ENCODE measurements at places on chromosomes 5 and 9.

DNA sequence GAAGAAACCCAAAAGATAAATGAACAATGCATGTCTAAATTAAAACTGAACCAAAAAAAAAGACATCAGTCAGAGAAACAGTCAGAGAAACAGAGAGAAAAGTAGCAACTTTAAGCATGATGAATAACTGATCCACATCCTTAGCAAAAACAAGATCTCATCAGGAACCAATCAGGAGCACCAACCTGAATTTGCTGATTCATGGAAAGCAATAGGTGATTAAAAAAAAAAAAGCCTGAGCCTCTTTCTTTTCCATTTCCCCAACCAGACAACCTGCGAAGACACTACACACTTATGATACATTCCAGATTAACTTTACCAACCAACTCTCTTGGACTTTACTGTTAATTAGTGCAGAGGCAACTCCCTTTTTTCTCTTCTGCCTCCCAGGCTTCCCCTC lies 112.7 kb upstream of the TAS2R1 start:
- no peak for DNase-seq

GRCh38 chr9:97900103-97900737 lies 22.1 kb downstream of the TRMO start:
- DNase-seq, result peak; percentile 4

DNA sequence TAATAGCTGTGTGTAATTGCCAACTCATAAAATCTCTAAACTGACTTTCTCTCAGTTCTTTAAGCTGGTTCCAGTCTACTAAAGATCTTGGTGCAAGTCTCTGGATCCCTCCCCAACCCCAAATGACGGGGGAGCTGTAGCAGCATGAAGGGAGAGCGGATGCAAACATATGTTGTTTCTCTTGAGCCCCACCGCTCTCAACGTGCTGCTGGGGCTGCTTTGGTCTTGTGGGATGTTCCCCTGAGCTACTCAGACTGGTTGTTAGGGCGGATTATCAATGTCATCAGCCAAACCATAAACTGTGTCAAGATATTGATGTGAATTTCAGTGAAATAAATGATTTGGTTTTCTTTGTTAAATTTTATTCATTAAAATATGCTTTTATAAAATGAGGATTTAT lies 40.9 kb upstream of the APC start:
- DNase-seq, result no peak

- no peak for DNase-seq
Measured at GRCh38 chr9:32867026-32867425, 83.7 kb downstream of the TMEM215 start.

DNA sequence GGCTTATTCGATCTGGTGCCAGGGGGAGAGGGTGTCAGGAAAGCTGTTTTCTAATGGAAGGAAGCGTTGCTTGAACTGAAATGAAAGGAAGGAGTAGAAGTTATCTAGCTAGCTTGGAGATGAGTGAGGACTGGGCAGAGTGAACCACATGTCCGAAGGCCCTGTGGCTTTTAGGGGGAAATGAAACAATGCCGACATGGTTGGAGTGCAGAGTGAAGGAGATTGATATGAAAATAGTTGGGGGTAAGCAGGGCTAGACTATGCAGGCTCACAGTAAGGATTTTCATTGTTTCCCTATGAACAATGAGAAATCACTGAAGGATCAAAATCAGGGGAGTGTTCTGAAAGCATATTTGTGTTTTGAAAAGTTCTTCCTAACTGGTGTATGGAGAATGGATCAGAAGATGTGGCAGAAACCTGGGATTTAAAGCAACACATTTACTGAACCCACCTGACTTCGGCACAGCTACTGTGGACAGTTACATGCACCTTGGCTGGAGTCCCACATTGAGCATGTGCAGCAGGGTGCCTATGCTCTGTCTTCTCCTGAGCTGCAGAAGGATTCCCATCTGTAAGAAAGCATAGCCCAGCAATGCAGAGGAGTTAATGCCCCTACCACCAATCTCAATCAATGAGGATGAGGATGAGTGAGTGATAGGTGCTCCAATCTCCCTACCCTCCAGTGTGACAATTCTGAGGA lies 144.4 kb upstream of the TBCA start:
- no peak for DNase-seq

DNA sequence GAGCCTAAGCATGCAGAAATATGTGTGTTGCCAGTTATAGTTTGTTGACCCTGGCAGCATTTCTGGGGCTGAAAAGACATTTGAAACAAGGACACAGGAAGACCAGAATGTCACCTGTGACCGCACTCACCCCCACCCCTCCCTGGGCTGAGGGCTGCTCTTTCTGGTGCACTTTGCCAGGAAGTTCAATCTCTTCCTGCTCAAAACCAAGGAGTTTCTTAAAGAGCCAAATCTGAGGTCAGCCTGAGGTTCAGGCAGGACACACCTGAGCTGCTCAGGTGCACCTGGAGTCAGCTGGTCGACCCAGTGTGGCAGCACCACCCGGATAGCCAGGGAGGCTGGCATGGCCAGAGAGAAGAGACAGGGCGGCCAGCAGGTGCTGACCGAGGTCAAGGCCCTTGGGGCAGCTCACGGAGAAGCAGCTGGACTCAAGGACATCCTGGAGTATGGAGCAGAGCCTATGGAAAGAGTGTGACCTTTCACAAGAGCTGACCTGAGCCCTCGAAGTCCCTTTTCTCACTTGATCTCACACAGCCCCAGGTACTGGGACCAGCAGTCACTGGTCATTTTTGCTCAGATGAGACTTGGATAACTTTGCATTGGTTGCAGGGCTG lies 376.9 kb upstream of the IRX4 start:
- DNase-seq, result no peak

GRCh38 chr5:174323878-174324281 lies 278.4 kb downstream of the NSG2 start:
- DNase-seq, result no peak

DNA sequence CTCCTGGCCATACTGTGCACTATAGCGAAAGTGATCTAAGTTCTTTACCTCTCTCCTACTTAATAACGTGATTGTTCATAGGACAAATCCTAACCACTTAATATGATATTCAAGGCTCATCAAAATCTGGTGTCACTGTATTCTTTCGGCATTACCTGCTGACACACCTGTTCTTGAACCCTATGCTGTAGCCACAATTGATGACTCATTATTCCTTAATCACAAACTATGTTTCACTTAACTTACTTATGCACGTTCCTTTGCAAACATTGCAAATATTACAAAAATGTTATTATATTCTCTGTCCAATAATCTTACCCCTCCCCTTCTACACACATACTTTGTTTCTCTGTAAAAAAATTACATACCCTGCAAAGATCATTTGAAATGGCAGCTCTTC lies 158.1 kb upstream of the ADRA1B start:
- DNase-seq, result no peak

- no peak for DNase-seq
Measured at GRCh38 chr5:848671-849111, 2.1 kb downstream of the ZDHHC11 start.

DNA sequence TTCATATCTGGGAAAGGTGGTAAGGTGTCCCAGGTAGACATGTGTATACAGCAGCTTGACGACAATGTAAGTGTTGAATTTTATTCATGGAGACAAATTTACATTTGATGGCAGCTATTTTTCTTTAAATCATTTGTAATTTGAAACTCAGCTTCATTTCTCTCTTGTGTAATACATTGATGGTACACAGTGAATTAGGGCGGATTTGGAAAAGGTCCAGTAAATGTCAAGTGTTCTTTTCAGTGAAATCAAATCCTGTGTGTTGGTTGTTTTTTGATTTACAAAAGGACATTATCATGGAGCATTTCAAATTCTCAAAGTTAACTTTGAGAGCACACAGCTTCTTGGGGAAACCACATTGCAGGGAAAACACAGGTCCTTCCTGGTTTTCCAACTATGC lies 30.0 kb upstream of the PCSK1 start:
- DNase-seq, result no peak

DNA sequence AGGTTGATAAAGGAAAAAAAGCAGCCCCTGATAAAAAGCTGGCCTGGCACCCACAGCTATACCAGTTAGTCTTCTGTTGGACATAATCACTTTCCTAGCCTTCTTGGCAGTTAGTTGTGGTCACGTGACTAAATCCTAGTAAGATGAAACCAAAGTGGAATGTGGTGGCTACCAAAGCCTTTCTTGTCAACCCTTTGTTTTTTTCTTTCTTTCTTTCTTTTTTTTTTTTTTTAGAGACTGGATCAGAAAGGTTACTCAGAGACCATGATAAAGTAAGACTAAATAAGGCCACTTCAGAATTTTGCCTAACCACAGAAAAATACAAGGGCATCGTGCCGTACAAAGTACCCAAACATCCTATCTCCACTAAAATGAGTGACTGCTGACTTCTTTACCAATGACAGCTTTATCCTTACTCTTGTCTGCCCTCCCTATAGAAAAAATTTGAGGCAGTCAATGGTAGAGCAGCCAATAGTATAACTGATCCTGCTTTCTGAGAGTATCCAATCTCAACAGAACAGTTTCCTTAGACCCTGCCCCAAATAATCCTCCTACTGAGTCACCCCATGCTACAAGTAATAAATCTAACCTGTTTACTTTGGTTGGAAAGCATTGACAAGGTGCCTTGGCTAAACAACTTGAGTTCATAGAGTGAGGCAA lies 14.2 kb upstream of the KIF27 start:
- peak; percentile 82 for DNase-seq

DNA sequence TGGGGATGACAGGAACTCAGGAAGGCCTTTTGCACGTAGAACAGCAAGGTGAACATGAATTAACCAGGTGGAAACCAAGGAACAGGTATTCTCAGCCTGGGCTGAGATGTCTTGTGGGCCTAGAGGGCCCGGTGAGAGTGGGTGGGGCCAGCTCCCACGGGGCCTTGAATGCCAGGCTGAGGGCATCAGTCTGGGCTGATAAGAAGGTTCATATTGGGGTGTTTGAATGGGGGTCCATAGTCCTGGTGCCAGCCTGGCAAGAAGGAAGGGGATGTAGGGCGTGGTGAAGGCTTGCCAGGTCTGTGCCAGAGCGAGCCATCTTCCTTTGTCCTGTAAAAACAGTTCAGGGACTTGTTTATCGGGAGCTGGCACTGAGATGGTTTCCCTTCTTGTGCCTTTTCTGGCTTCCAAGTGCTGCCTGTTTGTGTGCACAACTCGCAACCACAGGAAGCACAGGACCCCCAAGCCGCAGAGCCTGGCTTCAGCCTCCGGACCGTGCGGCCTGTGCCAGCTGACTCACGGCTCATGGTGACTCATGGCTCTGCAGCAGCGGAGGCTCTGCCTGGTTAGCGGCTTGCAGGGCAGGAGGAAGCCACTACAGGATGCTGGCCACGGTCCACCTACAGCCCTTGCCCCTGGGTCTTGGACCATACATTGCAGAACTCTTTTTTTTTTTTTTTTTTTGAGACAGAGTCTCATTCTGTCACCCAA lies 2.4 kb downstream of the CARD19 start:
- peak; percentile 96 for DNase-seq

DNA sequence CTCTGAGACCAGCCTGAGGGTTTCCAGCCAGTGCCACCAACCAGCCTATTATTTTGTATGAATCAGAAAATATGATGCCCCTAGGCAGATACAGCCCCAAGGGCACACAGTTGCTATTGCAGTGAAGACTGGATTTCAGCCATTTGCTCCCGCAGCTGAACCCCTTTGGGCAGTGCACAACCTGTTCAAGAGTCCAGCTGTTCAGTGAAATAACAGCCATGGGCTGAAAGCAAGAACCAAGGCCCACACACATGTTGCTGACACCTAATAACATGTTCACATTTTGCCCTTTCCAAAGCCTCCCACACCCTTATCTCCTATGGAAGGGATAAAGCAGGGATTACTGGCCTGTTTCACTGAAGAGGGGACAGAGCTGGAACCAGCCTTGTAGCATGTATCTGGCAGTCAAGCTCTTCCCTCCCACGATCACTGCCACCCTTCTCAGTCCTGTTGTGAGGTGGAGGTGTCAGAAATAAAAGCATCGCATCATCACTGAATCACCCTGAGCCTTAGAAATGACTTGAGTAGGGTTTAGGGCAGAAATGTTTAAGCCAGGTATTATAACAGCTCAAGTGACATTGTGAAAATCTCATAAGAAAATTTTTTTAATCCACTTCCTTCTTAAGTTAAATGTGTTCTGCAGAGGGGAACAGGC lies 137.1 kb upstream of the FSTL4 start:
- no peak for DNase-seq

DNA sequence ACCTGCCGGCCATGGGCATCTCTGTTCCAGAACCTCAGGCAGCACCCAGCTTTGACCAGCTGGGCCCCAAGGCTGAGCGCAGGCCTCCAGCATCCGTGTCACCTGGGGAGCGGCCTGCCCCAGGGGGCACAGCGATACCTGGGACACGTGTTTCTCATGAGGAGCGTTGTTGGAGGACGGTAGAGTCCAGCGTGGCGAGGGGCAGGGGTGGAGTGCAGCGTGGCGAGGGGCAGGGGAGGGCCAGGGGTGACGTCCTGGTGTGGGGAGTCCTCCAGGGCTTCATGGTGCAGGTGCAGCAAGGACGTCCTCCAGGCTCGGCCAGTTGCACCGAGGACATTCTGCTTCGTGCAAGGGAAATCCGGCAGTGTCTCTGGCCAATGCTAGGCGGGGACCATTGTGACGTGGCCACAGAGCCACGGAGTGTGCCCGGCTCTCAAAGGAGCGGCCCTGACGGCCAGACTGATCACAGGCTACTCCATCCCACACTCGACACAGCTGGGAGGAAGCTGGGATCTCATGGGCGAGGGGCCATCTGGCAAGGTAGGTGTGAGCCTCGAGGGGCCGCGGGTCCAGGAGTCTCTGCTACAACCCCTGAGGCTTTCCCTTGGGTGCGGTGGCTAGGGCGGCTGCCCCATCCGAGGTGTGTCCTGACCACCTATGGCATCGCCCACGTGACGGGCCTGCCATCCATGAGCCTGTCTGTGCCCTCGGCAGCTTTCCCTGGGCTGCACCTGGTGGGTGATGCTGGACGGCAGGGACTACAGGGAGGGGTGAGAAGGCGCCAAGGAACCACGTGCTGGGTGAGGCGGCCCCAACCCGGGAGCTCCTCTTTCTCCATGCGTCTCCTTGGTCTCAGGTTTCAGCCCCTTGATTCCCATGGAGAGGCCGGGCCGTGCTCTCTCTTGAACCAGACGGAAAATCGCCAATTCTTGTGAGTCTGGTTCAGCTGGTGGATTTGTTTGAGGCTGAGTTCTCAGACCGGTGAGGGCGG lies 33.8 kb downstream of the SLC9A3 start:
- DNase-seq, result no peak

DNA sequence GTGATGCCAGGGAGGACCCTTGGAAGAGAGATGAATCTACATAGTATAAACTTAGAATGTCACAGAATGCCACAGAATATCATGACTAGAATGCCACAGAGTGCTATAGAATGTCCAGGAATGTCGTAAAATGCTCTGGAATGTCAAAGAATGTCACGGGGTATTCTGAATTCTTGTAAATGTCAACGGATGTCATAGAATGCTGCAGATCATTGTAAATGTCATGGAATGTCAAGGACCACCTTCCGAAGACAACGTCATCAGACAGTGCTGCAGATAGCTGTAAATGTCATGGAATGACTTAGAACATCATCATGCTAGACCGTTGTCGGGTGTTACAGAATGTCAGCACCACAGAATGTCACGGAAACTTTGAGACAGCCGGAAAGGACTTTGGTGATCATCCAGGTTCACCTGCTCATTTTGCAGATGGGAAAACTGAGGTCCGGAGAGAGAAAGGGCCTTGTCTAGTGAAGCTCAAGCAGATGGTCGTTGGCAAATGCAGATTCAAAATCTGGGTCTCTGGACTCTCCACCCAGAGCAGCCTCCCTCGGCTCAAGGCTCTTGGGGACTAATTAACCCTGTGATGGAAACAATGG lies 117.1 kb downstream of the LHX2 start:
- DNase-seq, result no peak
